Esophagus muscularis mucosa (tissue), 4 donors: ENCODE measurements at places on chromosomes 12 and 14. TPM values are rescaled to one million over a fixed set of nuclear protein-coding genes. Genes with fewer than 3 reads are reported as not detected.

DNA sequence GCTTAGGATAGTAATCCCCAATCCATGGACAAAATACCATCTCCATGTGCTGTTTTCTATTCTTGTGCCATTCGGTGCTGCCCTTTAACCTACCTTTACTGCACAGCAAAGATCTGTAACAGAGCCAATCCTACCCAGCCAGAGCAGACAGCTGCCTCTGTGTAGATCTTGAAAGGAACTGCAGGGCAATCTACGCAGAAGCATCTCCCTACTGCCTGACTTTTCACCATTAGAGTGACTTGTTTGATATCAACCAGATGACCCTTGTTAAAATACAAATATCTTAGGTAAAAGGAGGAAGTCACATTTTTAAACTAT is 33.9 kb upstream of the PPM1A start:
- no peak for DNase-seq

DNA sequence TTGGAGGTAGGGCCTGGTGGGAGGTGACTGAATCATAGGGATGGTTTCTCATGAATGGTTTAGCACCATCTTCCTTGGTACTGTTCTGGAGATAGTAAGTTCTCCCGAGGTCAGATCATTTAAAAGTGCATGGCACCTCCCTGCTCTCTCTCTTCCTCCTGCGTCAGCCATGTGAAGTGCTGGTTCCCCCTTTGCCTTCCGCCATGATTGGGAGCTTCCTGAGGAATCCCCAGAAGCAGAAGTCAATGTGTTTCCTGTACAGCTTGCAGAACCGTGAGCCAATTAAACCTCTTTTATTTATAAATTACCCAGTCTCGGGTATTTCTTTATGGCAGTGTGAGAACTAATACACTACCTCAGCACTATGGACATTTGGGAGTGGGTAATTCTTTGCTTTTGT is 4.8 kb upstream of the LGMN start:
- DNase-seq = no peak

Gene SLC16A7
- total RNA-seq = 45.4 TPM

- DNase-seq = no peak
These were observed 106.8 kb upstream of the RPH3A start for GRCh38 chr12:112684742-112685141.

Gene TMTC2
- 8.7 TPM for total RNA-seq

GRCh38 chr12:103623716-103624115 is 36.6 kb downstream of the STAB2 start:
- peak; percentile 84 for DNase-seq

Gene WNT1
- not detected for total RNA-seq

Gene RD3L
- not detected for total RNA-seq

DNA sequence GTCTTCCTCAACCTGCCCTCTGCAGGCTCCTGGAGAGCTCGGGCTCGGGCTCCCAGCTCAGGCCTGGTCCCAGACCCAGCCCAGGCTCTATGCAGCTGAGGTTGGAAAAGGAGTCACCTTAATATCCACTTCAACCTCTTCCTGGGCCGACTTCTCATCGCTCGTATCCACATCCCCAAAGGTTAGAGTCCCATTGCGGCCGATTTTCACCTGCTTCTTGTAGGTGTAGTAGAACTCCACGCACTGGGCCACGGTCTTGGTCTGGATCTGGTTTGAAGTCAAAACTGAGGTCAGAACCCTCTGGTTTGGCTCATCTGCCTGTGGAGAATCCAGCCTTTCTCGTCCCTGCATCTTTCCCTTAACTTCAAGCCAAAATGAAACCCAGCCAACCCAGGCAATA is 8.4 kb upstream of the PNMA1 start:
- DNase-seq = peak; percentile 53

DNA sequence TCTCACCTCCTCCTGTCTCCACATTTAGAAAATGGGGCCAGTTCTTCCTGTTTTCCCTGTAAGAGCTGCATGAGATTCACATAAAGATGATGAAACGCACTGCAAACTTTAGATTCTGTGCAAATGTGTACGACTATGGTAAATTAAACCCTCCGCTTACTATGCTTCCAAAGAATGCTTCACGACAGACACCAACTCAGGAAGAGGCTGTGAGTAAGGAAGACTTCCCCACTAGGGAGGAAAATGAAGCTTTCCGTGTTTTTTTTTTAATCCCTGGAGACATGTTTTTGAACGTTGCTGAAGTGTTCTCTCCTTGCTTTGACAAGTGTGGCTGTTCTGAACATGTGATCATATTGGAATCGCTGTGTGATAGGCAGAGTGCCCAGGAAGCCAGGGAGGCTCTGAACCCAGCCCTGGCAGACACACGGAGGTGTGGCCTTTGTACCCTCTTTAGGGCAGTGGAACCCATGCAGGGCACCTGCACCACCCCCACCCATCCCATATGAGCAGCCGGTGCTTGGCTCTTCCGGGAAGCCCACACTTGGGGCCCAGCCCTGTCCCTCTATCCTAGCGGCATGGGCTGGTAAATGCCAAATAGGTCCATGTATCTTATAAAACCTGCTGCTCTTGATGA is 7.5 kb upstream of the SYNE3 start:
- DNase-seq = no peak

GRCh38 chr14:37262649-37263048 is 64.9 kb downstream of the MIPOL1 start:
- no peak for DNase-seq

GRCh38 chr14:32932302-32932913 is 6.3 kb upstream of the NPAS3 start:
- DNase-seq = no peak

DNA sequence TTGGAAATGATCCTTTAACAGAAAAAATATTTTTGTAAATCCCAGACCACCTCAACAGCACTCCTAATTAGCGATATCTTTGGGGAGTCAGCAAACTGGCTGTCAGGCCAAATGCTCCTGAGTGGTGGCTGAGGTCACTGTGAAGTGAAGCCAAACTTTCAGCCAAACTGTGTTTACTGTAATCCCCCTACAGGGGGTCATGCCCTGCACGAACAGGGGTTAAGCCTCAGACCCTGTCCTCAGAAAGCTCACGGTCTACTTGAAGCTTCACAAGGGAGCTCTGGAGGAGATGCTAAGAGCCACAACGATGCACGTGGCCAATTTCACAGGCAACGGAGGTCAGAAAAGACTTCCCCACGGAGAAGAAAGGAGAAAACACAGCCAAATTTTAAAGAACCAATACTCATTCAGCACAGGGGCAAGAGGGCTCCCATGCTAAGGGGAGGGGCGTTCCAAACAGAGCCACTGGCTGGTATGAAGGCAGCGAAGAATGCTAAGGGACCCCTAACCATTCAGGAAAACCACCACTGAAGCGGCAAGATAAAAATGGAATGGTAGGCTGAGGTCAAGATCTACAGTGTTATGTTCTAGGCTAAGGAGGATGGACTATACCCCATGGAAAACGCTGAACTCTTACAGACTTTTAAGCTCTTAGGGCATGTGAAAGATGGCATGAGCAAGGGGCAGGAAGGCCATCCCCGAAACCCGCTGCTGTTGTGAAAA is 105.4 kb downstream of the ITPR2 start:
- no peak for DNase-seq
